ENCODE measurements at places on chromosomes 5 and 9. TPM values are rescaled to one million over a fixed set of nuclear protein-coding genes. Genes with fewer than 3 reads are reported as not detected.

The SLC25A2 gene
- total RNA-seq: 0.25 TPM

The PPP2R2B gene
- total RNA-seq: 0.56 TPM

The RNF183 gene
- total RNA-seq: 0.27 TPM

The NME5 gene
- not detected for total RNA-seq

The VLDLR gene
- 13.0 TPM for total RNA-seq

The PCDHA6 gene
- not detected for total RNA-seq

The GPR150 gene
- total RNA-seq: 0.76 TPM

The NUTM2F gene
- not detected for total RNA-seq

The FOXD4L4 gene
- not detected for total RNA-seq

The BARHL1 gene
- total RNA-seq: not detected

The BNIP1 gene
- 23.5 TPM for total RNA-seq

The SPTAN1 gene
- total RNA-seq: 183 TPM

DNA sequence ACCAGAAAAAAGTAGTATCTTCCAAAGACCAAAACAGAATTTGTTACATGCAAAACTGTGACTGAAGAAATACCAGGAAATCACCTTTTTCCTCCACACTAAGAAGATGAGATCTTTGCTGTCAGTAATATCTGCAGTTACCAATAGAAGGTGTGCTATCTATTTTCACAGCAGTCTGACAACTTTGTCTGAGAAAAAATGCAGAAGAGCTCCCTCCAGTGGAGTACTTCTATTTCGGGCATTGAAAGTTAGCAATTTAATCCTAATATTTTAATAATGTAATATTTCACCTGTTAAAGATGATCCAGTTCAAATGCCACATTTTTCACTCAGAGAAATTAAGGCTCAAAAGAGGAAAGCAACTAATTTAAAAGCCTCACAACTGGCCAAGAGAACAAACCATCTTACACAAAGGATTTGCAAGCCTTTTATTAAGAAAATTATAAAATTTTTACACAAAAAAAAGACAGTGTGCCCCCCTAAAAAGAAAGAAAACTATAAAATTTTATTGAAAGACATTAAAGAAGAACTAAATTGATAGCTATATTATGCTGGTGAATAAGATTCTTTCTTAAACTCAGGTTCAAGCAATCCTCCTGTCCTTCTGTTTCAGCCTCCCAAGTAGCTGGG, 50.6 kb downstream of the DEPDC1B start:
- no peak for DNase-seq

- no peak for DNase-seq
Observed at GRCh38 chr5:16930496-16930895, 5.6 kb downstream of the MYO10 start.

DNA sequence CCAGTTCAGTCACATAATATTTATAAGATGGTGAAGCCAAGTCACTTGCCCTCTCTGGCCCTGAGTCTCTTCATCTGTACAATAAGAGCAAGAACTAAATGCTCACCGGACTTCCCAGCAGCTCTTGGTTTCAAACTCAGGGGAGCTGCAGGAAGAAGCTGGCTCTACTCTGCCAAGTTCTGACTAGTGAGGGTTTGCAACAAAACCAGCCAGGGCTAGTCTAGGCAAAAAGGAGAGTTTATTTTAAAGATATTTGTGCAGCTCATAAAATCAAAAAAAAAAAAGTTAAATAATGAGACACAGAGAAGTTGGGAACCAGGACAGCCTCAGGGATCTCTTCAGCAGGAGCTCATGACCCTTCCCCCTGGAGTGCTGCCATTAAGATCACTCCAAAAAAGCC, 107.3 kb downstream of the DOCK2 start:
- DNase-seq: no peak

DNA sequence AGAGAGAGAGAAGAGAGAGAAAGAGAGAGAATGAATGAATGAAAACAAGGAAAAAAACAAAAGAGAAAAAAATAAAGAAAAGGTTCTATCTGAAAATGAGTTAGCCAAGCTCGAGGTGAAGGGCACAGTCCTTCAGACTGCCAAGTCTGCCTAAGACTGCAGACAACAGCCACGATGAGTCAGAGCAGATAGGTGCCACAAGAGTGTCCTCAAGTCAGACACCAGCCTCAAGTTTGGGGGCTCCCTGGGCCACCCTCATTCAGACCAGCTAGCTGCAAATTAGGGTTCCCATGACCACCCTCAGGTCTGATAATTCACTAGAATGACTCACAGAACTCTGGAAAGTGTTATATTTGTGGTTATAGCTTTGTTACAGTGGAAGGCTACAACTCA, 13.9 kb upstream of the HABP4 start:
- no peak for DNase-seq

GRCh38 chr9:27310582-27310981, 13.6 kb upstream of the EQTN start:
- DNase-seq: no peak

GRCh38 chr5:179870403-179870903, 11.8 kb upstream of the MRNIP start:
- DNase-seq: peak; percentile 20

DNA sequence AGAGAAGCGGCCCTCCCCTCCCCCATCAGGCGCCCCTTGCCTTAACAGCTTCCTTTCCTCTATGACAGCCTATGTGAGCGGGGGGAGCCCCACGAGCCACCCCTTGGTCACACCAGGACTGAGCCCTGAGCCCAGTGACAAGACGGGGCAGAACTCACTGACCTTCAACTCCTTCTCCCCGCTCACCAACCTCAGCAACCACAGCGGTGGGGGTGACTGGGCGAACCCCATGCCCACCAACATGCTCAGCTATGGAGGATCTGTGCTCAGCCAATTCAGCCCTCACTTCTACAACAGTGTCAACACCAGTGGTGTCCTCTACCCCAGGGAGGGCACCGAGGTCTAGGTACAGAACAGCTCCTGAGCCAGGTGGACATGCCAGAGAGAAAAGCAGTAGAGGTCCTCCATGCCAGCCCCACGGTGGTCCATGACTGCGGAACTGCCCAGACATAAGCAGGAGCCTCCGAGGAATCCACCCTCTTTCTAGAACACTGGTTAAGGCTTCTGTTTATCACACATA, 2.6 kb downstream of the FOXI1 start:
- no peak for DNase-seq

- no peak for DNase-seq
Observed at GRCh38 chr5:140111011-140111858, 2.7 kb upstream of the PURA start.

DNA sequence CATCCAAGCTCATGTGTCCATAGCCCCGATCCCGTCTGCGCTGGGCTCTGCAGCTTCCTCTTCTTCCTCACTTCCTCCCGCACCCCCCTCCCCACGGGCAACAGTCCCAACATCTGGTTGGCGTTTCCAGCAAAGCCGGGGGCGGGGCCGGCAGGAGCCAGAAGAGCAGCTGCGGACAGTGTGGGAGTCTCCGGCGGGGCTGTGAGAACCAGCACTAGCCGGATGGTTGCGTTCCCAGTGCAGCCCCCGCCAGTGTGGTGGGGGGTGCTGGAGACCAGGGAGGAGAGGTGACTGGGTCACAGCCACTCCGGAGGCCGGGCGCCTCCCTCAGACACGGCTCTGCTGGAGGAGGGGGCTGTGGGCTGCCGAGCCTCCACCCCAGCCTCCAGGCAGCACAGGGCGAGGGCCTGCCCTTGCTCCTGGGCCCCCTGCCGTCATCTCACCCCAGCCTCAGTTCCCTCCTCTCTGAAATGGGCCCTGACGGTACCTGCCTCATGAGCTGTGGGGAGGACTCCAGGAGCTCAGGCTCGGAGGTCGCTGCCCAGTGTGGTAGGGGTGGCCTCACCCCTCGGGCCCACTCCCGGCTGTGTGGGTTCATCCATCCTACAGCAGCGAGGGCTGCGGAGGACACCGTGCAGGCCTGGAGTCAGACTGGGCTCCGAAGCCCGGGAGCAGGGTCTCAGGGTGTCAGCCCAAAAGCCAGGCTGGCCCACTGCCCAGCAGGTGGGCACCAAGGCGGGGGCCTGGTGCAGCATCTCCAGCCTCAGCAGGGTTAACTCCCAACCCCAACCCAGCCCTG, 41.5 kb upstream of the NOTCH1 start:
- DNase-seq: no peak

DNA sequence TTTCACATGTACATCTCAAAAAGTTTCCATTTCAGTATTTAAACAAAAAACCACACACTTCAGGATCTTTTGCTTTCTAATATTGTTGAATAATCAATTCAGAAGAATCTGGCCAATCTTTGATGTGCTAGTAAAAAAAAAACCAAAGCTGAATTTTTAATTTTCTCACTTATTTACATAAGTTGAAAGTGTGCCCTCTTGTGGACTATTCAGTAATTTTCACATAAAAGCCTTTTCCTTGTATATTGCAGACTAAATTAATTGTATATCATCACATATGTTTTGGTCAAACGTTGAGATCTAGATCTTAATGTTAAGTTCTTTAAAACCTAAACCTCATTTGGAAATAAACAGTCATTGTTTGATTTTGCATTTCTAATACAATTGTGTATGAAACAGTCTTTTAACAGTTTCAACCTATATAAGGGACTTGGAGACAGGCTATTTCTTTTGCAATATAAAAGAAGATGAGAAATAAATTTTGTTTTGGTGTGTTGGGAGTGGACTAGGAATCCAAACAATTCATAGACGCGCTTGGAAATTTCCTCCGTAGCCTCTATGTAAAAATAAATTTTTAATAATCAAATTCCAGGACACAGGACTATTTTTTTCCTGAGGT, 68.1 kb downstream of the NIPBL start:
- DNase-seq: no peak

DNA sequence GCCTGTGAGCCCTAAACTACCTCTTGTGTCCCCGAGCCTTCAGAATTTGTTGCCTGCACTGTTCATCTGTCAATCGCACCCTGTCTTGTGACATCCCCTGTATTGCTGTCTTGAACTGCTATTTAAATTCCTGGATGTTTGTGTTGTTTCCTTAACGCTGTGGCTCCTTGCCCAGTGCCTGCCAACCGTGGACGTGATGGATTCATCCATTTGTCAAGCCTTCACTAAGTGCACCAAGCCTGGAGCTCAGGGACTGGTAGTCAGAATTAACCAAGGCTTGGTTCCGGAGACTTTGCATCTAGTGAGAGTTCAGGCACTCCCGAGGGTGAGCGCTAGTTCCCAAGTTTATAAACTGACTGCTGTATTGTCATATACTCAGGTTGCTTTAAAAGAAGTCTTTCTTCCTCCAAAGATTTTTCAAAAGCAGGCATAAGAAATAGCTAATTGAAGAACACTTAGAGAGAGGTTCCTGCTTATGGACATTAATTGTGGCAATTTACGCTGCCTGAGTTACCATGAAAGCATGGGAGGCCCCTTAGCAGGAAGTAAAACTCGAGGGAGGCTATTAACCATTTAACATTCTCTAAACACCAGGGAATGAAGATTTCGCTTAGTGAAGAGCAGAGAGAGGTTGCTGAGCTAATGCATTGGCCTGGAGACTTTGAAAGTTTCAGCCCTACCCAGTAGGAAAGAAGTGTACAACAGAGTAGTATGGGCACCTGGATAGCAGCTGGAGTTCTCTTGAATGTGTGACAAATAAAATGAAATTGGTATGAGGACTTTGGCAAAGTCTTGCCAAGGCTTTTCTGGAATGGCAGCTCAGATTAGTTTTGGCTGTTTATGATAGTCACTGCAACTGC, 29.0 kb downstream of the RGS3 start:
- no peak for DNase-seq

DNA sequence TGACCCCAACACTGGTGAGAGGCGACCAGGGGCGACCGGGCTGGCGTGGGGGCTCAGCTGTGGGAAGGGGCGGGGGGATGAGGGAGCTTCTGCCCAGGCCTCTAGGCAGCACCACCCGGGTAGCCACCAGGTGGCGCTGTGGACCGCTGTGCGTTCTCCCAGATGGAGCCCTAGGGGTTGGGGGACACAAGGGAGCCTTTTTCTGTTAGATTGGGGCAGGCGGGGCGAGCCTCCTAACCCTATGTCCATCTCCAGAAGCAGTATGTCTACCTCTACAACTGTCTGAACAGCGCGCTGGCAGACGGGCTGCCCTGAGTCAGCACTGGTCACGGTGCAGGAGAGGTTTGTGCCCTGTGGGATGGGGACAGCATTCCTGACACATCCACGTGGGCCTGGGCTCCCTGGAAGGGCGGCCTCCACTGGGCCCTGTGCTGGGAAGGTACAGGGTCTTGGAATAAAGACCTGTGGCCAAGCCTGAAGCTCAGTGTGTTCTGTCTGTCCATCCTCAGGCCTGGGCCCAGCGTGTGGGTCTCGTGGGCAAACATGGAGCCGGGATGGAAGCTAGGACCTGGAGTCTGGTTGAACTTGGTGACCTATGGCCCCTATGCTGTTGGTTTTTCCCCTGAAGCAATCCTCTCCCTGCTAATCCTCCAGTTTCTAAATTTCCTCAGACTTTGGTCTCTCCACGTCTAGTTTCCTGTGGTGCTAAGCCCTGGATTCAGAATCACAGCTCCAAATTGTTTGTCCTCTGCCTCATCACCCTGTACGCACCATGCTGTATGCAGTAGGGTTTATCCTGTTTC, 23.1 kb upstream of the SPTLC1 start:
- DNase-seq: peak; percentile 86

GRCh38 chr5:1104327-1105006, 7.4 kb downstream of the SLC12A7 start:
- peak; percentile 72 for DNase-seq

- peak; percentile 67 for DNase-seq
Observed at GRCh38 chr9:89657765-89658164, 53.0 kb downstream of the GADD45G start.

DNA sequence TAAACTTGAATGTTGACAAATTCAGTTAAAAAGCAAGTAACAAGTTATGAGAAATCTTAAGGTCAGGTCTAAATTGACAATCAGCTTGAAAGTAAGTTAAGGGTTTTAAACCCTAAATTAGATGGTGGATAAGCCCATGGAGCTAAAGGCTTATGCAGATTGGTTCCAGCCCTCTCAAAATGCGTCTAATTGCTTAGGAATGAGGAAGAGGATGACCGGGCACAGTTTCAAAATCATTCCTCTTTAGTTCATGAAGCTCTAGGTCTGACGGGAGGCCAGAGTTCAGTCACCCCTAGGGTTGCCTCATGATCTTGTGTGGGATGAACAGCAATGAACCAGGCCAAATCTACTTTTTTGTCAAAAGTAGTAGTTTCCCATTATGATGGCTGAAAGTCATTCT, 75.4 kb downstream of the SLC38A9 start:
- no peak for DNase-seq

GRCh38 chr9:69590266-69590665, 81.9 kb downstream of the APBA1 start:
- no peak for DNase-seq

DNA sequence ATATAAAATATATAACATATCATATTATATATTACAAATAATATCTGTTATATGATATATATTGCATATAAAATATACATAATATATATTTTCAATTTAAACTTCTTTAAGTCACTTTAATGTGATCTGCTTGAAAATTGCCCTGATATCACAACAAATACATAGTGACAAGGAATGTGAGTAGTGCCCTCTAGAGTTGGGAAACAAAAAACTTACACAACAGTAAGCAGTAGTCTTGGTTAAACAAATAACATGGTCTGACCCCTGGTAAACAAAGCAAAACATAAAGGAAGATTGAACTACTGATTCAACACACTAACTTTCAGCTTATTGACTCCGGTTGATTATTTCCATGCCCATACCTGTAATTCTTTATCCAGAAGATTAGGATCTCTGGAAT, 188.3 kb upstream of the NMUR2 start:
- no peak for DNase-seq

Data from activated CD8-positive, alpha-beta T cell treated with anti-CD3 and anti-CD28 coated beads for 36 hours (primary cell).